Aorta (tissue), 5 donors: ENCODE measurements at places on chromosomes 2 and 18. TPM values are rescaled to one million over a fixed set of nuclear protein-coding genes. Genes with fewer than 3 reads are reported as not detected.

THAP4 gene
- 31.9 TPM for total RNA-seq

GRCh38 chr18:34772887-34773286, 62.8 kb downstream of the DTNA start:
- no peak for DNase-seq

NGEF gene
- total RNA-seq, result 3.1 TPM

GRCh38 chr18:13216711-13217465, 1.7 kb upstream of the LDLRAD4 start:
- DNase-seq, result peak; percentile 73

- no peak for DNase-seq
Observed at GRCh38 chr2:217870528-217871011, 132.2 kb downstream of the TNS1 start.

GRCh38 chr2:232699110-232699509, 2.0 kb downstream of the GIGYF2 start:
- DNase-seq, result no peak

CHMP1B gene
- total RNA-seq, result 42.8 TPM

- peak; percentile 31 for DNase-seq
Observed at GRCh38 chr2:230891064-230891463, 26.3 kb downstream of the ITM2C start.

DNA sequence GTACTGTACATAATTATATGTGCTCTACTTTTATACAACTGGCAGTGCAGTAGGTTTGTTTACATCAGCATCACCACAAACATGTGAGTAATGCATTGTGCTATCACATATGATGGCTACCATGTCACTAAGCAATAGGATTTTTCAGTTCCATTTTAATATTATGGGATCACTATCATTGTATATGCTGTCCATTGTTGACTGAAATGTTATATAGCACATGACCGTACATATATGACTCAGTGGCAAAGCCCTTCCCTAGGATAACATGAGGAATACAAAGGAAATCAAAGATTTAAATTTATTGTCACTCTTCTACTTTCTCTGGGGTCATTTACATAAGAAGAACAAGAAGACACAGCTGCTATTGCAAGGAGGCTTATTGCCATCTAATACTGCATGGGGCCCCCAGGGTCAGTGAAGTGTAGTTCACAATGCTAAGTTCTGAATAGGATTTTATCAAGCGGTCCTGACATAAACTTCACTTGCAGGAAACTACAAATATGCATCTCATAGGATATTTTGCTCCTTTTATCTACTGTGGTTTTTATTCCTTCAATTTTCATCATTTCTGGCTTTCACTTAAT, 21.8 kb downstream of the PDE1A start:
- no peak for DNase-seq

- no peak for DNase-seq
Observed at GRCh38 chr2:139645617-139646016, 865.4 kb upstream of the NXPH2 start.

DSEL gene
- 17.4 TPM for total RNA-seq

DNA sequence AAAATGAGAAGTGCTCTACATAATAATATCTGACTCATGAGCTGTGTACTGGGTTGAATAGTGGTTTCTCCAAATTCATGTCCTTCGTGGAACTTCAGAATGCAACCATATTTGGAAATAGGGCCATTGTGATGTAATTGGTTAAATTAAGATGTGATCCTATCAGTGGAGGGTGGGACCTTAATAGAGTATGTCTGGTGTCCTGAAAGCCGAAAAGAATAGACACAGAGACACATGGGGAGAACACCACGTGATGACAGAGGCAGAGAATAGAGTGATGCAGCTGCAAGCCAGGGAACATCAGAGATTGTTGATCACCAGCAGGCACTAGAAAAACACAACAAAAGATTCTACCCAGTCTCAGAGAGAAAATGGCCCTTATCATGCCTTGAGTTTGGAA, 310.1 kb downstream of the EXOC6B start:
- no peak for DNase-seq

GRCh38 chr2:13488965-13489364, 772.2 kb downstream of the TRIB2 start:
- no peak for DNase-seq

GRCh38 chr2:44801289-44801840, 140.1 kb upstream of the SIX3 start:
- no peak for DNase-seq

IL1B gene
- total RNA-seq, result 2.8 TPM

GRCh38 chr2:134218930-134219658, 34.8 kb upstream of the MGAT5 start:
- no peak for DNase-seq

GRCh38 chr2:196962325-196962724, 35.8 kb upstream of the PGAP1 start:
- no peak for DNase-seq

DNA sequence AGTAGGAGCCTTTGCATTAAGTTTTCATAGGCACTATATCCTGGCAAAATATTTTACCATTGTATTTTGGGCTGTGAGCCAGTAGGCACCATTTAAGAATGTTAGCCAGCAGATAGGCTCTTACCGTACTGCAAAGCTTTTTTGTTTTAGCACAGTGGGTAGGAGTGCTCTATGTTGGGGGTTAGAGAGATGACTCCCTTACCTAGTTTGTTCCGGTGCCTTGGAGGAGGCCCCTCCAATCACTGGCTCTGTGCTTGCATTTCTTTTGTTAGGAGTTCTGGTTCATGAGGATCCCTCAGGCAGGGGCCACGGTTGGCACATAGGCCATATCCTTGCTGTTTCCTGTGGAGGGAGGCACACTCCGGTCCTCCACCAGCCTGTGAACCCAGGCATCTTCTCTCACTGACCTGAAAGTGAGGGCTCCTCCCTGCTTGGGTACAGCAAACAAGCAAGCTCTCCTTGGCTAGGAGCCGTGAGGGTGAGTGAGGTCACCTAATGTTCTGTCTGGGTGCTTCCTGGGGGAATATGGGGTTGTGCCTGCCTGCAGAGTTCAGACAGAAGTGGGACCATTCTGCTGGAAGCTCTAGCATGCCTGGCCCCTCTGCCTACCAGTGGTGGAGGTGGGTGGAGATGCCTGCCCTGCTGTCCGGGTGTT, 29.8 kb downstream of the LTBP1 start:
- DNase-seq, result no peak

DNA sequence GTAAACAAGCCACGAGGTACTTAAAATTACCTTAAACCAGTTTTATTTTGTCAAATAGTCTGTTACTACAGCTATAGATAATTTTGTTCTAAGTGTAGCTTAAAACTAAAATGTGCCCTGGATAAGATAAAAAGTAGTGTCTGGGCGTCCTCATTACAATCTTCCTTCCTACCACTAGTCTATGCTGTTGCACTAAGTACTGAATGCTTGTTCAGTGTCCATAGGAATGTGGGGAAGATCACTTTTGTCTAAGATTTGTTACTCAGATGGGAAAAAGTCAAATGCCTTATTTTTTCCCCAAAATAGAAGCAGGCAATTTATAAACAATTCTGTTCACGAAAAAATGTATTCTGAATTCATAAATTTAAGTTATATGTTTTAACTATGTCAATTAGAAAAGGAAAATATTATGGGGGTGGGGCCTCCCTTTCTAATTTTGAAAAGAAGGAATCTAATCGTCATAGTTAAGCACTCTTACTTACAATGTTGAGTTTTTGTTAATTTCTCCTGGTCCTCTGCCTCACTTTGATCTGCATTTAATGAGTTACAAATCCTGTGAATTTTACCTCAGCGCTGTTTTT, 140.4 kb upstream of the VRK2 start:
- DNase-seq, result no peak

GRCh38 chr18:45771587-45772480, 47.9 kb downstream of the SLC14A1 start:
- peak; percentile 81 for DNase-seq

GRCh38 chr2:197908990-197909776, 104.8 kb downstream of the PLCL1 start:
- no peak for DNase-seq
